NCI-H2081 treated with DMSO at 0.1 percent for 48 hours (cell line): ENCODE measurements at places on chromosomes 4 and X.
A peak's percentile ranks its signal among the peaks of the same experiment; 100 is the strongest.

DNA sequence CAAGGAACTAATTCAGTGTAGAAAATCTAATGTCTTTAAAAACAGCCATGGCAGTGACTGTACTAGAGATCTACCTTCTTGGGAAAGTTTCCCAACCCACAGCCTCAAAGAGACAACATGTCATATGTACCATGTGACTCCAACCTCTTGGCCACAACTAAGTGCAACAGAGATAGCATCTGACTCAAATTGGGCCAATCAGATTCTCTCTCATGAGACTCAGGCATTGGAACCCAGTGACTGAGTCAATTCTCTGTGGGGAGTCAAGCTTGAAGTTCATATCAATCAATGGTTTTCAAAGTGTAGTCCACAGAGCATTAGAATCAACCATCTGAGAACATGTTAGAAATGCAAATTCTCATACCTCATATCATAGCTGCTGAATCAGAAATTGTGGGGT is 123.3 kb downstream of the MBNL3 start:
- no peak for DNase-seq

DNA sequence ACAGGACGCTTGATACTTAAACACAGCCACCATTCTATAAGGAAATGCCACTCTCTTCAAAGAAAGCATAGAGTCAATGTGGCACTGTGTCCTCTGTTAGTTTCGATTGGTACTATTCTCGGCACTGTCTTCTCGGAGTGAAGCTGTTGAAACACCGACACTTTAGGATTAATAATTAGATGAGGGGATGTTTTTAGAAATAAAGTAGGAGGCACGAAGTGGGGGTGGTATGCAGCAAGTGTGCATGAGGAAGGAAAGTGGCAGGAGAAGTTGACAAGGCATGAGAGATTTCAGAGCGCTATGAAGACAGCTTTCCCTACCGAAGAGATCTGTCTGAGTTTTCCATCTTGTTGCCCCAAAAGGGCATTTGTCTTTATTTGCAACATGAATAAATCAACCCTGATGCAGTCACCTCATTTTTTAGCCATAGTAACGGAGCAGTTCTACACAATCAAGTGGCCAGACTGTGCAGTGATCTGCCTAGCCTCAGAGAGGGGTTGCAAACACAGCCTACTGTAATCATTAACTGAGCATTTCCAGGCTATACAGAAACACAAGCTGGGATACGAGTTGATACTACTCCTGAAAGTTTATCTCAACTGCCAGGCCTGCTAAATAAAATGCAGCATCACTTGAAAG is 8.3 kb downstream of the GPRIN3 start:
- DNase-seq, result no peak

DNA sequence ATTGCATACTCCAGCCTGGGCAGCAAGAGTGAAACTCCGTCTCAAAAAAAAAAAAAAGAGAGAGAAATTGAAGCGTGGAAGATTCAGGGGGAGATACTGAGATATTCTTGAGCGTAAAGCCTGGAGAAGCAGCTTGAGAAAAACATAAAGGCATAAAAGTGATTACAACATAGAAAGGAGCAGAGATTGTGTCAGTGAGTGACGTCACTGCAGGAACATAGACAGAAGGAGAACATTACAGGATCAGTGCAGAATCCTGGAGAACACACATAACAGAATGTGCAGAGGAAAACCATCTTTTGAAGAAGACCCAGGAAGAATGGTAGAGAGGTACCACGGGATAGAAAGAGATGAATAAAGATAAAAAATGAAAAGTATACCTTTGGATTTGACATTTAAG is 147.0 kb downstream of the APBB2 start:
- no peak for DNase-seq

DNA sequence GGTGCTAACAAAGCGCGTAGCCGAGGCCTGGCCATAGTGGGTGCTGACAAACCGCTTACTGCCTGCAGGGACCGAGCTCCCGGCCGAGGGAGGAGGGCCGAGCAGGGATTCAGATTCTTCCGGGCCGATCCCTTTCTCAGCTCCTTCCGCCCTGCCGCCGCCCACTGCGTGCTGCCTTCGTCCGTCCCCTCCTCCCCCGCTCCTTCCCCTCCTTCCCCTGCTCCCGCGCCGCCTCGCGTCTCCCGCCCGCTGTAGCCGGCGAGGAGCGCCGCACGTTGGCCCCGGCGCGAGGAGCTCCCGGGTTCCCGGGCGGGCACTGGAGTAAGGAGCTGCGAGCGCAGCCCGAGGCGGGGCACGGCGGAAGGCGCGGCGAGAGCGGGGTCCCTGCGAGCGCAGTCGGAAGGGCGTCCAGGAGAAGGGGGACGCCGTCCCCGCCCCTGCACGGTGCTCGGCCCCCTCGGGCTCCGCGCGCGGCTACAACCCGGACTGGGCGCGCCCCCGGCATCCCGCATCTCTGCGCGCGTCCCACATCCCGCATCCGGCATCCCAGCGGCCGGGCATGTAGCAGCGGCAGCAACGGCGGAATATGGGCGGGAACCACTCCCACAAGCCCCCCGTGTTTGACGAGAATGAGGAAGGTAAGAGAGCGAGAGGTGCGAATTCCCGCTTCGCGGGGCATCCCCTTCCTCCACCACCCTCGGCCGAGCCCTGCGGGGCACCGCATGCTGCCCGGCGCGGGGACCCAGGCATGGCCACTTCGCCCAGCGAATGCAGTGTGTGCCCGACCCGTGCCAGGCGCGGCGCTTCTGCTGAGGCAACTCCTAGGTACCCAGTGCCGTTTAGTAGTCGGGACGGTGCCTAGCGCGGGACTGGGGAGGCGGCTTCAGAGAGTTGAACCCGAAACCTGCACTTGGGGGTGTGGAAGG is at the start of gene STK32B:
STK32B (plus strand) TSS at position 203 of the 926 bp plus-strand sequence.
- DNase-seq, result no peak

DNA sequence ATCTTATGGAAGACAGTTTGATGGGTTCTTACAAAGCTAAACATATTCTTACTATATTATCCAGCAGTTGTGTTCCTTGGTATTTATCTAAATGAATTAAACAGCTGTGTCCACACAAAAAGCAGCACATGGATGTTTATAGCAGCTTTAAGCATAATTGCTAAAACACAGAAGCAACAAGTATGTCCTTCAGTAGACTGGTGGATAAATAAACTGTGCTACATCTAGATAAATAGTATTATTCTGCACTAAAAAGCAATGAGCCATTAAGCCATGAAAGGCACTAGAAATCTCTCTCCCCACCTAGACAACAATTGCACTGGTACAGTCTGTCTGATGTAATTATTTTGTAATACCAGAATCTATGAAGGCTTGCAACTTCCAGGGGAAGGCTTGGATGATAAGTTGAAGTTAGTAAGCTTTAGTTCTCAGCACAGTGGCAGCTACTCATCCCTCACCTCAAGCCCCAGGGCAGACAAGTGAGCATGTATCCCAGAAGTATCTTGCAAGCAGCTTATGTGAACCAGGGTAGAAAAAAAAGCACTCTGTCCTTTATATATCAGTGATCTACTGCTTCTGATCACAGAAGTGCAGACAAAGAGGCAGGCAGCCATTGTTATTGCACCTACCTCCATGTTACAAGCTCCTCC is 36.9 kb downstream of the WDR17 start:
- DNase-seq, result no peak

DNA sequence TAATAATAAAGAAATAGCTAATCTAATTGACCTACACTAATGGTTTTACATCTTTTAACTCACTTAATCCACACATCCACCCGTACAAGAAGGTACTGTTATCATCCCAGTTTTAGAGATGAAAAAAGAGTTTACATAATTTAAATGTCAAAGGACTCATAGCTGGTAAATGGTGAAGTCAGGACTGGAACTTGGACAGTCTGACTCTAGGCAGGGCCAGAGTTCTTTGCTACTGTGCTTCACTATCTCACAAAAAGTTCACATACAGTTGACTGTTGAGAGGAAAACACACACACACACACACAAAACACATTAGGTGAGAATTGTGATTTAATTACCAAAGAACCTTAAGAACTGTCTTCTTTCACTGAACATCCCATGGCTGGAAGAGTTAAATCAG is 71.2 kb upstream of the PRSS48 start:
- no peak for DNase-seq

GRCh38 chr4:184815046-184815877 is 10.5 kb downstream of the ACSL1 start:
- peak; percentile 5 for DNase-seq

- no peak for DNase-seq
These were observed 150.2 kb downstream of the SHROOM3 start for GRCh38 chr4:76585272-76585671.

GRCh38 chr4:26813698-26814097 is 46.9 kb upstream of the STIM2 start:
- DNase-seq, result no peak

DNA sequence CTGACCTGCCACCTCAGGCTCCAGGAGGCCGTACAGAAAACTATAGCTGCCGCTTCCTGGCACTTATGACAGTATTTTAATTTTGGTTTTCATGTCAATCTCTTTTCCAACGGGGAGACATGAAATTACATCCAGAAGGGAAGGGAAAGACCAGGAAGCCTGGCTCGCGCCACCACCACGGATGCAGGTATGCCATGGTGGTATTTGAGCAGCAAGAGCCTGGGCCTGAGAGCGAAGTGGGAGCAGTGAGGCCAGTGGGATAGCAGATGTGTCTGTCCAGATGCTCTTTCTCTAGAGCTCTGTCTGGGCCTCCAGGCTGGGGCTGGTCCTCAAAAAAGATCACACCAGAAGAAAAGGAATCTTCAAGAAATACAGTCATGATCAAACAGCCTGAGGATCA is 82.5 kb upstream of the CPEB2 start:
- no peak for DNase-seq

- no peak for DNase-seq
These were observed 23.2 kb upstream of the SMIM20 start for GRCh38 chr4:25890571-25891485.
